Activated CD4-positive, CD25-positive, alpha-beta regulatory T cell treated with anti-CD3 and anti-CD28 coated beads, Interleukin-2, amount 50 U/mL, for 16 hours (primary cell): ENCODE measurements at places on chromosomes 3 and 15.

DNA sequence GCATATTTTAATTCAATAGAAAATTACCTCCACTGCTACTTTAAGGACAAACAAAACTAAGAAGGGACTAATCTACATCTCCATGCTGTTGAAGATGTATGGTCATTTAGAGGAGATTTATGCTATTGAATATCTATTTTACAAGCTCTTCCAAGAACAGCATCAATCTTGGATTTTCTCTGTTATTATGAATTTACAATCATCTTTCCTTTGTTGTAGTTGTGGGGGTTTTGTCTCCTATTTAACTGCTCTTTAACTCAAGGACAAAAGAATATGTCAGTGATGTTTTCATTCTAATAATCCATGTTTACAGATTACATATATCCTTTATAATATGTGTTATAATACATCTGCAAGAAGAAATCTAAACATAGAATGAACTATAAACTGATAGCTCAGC lies 907.8 kb downstream of the ROBO2 start:
- no peak for DNase-seq

DNA sequence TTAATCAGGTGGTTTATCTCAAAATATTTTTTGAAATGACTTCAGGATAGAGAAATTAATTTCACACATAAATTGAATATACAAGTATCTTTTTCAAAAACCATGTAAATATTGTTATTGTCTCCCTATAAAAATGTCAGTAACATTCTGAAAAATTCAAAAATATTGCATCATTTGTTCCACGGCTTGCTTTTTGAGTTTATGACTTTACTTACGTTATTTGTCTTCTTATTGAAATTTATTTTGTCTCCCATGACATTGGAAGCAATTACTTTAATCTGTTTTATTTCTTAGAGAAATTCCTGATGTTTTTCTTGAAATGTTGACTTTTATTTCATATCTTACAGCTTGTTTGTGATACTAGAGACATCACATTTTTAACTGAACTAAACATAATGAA lies 56.9 kb upstream of the P2RY1 start:
- no peak for DNase-seq

GRCh38 chr3:118171236-118171852 lies 863.3 kb downstream of the IGSF11 start:
- no peak for DNase-seq

DNA sequence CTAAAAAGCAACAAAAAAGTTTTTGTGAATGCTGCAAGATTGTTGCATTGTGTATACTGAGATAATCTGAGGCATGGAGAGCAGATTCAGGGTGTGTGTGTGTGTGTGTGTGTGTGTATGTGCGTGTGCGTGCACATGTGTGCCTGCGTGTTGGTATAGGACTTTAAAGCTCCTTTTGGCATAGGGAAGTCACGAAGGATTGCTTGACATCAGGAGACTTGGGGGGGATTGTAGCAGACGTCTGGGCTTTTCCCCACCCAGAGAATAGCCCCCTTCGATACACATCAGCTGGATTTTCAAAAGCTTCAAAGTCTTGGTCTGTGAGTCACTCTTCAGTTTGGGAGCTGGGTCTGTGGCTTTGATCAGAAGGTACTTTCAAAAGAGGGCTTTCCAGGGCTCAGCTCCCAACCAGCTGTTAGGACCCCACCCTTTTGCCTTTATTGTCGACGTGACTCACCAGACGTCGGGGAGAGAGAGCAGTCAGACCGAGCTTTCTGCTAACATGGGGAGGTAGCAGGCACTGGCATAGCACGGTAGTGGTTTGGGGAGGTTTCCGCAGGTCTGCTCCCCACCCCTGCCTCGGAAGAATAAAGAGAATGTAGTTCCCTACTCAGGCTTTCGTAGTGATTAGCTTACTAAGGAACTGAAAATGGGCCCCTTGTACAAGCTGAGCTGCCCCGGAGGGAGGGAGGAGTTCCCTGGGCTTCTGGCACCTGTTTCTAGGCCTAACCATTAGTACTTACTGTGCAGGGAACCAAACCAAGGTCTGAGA lies 4.7 kb downstream of the BHLHE40 start:
- DNase-seq = no peak
